ENCODE measurements at places on chromosomes 7 and 10.
A peak's percentile ranks its signal among the peaks of the same experiment; 100 is the strongest.

GRCh38 chr10:77689339-77689738 lies 51.7 kb upstream of the KCNMA1 start:
- DNase-seq, result no peak

DNA sequence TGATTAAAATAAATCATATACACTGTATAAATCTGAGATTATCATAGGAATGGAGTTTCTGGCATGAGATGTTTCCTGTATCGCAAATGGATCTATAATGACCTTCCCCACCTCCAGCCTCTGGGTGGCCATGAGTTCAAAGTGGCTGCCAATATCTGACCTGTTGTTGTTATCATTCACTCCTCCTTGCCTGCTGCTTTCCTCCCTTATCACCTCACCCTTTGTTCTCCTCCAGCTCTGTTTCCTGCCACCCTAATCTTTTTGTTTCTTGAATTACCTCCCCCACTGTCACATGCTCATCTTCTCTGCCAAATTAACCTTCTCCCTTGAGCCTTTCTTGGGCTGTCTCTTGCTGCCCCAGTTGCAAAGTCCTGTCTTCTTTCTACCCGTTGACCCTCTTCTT lies 12.0 kb downstream of the SCD start:
- DNase-seq, result no peak

GRCh38 chr10:95266674-95267095 lies 24.1 kb downstream of the PDLIM1 start:
- no peak for DNase-seq

- no peak for DNase-seq
Observed at GRCh38 chr10:124709861-124710260, 34.3 kb downstream of the FAM53B start.

DNA sequence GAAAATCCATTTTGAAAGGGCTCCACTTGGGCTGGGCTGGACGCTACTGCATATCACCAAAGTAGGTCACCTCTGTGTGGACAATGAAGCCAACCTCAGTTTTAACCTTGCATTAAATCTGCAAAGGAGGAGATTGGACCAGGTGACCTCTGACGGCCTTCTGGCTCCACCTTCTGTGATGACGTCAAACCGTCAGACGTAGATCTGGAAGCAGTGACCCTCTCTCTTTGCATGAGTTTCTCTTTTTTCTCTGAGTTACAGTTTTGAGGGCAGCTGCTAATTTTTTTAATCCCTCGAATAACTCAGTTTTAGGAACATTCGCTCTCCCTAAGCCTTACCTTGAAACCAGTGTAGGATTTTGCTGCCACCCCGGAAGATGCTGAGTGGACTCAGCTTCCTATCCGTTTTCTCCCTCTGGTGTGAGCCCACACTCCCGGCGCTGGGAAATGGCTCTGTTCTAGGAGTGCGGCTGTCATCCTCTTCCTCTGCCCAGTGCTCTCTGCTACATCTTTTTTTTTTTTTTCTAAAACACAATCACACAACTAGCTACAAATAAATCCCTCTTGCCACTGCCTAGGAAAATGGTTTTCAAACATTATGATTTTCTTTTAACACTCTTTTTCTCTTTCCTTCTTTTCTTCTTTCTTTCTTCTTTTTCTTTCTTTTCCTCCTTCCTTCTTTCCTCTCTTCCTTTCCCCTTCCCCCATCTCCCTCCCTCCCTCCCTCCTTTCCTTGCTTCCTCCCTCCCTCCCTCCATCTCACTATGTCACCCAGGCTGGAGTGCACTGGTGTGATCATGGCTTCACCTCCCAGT lies 27.7 kb upstream of the NMT2 start:
- DNase-seq, result no peak

- peak; percentile 3 for DNase-seq
Observed at GRCh38 chr7:108146070-108146842, 16.1 kb upstream of the LAMB4 start.

DNA sequence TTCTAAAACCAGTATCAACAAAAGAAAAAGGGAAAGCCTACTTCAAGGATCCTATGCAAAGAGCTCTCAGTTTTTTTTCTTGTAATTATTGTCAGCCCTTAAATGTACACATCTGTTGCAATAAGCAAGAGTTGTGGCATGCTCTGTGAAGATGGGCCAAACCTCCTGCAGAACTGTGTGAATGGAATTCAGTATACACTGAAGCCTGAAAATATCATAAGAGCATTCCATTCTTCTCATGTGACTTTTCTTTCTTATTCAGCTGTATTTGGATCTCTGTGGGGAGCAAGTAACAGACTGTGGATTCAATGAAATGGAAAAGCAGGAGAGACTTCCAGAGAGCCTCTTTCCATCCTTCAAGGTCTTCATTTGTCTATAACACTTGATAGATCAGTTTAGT lies 130.7 kb downstream of the SAMD9 start:
- no peak for DNase-seq

GRCh38 chr7:134355927-134356326 lies 39.2 kb upstream of the SLC35B4 start:
- DNase-seq, result no peak

GRCh38 chr7:81111781-81112540 lies 193.1 kb upstream of the SEMA3C start:
- DNase-seq, result no peak

- no peak for DNase-seq
Observed at GRCh38 chr7:101114492-101114891, 12.4 kb upstream of the SERPINE1 start.

- no peak for DNase-seq
Observed at GRCh38 chr10:132593900-132594876, 56.6 kb downstream of the INPP5A start.

All from stimulated activated naive CD4-positive, alpha-beta T cell treated with Interleukin-2 at 50 U/mL for 16 hours (primary cell).